ENCODE measurements at places on chromosomes 12 and 14. TPM values are rescaled to one million over a fixed set of nuclear protein-coding genes. Genes with fewer than 3 reads are reported as not detected.

The CCDC175 gene
- total RNA-seq: not detected

The OS9 gene
- total RNA-seq: 98.0 TPM

The ANGEL1 gene
- 6.8 TPM for total RNA-seq

DNA sequence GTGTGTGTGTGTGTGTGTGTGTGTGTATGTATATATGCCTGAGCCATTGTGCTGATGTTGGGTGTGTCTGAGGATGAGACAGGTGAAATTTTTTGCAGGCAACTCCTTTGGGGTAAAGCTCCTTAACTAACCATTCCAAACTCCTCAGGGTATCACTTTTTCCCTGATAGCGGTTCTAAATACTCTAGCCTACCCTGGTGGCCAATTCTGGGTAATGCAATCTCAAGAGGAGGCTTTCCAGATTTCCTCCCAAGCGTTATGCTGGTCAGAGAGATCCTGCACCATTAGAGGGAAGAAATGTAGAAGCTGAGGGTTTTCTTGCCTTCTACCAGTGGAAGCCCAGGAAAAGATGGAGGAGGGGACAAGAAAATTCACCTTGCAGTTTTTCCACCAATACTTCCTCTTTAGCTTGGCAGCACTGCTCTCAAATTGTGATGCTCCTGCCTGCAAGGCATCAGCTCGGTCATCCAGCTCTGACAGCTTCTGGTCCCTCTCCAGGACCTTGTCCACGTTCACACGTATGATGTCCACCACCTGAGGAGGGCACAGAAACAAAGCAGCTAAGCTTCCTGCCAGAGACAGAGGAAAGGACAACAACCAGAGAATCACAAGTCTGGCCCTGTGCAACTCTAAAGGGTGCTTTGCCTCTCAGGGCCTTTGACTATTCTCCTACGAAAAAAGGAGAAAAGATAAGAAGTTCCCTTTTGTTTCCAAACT lies 4.9 kb downstream of the VAMP1 start:
- peak; percentile 78 for DNase-seq

GRCh38 chr14:68495101-68496039 lies 297.5 kb downstream of the ZFP36L1 start:
- DNase-seq: no peak

DNA sequence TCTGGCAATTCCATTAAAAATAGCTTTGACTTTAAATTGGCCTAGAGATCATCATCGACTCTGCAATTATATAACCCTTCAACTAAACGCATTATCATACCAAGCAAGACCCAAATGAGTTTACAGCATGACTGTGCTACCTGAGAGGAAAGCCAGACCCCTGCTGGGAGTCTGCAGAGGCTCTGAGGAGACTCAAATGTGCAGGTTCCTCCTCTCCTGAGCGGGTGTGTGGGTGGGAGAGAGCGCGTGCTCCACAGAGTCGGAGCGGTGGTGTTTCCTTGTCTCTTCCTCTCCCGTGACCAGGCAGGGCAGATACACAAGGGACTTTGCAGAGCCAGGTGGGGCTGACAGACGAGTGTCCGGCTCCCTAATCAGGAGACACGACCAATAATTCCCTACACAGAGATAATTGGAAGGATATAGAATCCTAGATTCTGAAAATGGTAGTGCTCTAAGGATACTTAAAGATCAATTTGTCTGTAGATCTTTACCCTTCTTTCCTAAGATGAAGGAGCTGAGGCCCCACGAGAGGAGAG lies 74.1 kb downstream of the SLC8A3 start:
- DNase-seq: no peak

DNA sequence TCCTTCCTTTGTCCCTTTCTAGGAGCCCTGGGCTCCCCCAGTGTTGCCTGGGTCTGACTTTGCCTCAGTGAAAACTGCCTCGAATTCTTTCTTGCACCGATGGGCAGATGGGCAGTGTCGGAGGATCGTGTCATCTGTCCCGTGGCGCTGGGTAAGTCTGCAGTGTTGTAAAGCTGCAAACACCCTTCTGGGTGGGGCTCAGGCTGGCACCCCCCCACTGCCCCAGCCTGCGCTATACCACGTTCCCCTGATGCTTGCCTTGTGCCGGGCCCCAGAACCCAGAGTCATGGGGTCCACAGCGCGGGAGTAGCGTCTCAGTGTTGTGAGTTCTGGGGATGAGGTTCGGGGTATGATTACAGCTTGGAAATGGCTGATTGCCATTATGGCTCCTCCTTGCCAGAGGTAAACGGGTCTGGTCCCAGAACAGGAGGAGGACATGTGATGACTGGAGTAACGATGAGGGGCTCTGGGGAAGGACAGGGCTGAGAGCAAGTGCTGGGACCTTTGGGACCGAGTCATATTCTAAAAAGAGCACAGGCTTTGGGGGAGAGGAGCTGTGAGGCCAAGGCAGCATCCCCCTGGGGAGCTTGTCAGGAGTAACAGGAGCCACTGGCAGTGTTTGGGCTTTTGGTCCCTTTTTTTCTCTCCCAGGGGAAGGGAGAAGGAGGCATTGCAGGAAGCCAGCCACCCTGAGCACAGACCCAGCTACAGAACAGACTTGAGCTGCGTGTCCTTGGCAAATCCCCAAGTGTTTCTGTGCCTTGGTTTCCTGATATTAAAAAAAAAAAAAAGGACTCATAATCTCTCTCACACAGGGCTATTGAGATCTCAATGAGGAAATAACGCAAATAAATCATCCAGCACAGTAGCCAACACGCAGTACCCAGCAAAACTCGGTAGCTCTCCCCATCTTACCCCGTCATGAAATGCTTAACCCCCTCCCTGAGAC lies 4.3 kb downstream of the RTL1 start:
- DNase-seq: no peak

DNA sequence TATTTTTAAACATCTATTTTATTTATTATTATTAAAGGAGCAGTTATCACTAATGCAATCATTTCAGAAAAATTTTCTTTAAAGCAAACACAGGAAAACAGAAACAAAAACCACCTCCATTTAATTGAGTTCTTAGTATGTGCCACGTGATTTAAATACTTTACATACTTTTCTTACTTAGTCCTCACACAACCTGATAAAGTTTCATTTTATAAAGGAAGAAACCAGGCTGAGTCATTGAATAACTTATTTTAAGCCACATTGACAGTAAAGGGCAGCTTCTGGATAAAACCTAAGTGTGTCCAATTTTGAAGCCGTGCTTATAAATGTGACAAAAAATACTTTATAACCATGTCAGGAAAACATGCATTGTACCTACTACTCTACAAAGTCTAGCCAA lies 57.1 kb upstream of the PCED1B start:
- DNase-seq: peak; percentile 69
